Stimulated activated CD4-positive, alpha-beta T cell treated with anti-CD3 and anti-CD28 coated beads, Interleukin-15, amount 100 ng/mL, for 1 hour (primary cell): ENCODE measurements at places on chromosomes 4 and X.

DNA sequence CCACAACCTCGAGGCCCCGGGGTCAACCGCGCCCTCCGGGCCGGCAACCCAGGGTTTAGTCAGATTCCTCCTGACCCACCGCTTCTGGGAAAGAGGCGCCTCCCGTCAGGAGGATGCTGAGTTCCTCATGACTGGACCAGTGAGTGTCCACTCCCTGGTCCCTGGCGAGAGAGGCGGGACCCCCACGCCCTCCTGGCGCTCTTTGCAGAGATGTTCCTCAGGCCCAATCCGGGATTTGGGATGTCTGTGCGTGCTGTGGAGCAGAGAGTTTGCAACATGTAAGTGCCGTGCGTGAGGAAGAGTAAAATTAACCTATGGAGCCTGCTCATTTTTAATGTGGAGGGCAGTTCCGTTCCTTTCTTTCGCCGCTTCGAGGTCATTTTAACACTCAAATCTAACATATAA, 824 bp upstream of the UGDH start:
- DNase-seq: no peak

DNA sequence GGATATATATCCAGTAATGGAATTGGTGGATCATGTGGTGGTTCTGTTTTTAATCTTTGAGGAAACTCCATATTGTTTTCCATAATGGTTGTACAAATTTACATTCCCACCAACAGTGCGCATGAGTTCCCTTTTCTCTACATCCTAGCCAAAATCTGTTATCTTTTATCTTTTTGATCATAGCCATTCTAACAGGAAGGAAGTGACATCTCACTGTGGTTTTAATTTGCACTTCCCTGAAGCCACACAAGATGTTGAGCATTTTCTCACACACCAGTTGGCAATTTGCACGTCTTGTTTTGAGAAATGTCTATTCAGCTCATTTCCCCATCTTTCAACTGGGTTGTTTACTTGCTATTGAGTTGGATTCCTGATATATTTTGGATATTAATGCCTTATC, 194.9 kb downstream of the CBLL2 start:
- DNase-seq: no peak

DNA sequence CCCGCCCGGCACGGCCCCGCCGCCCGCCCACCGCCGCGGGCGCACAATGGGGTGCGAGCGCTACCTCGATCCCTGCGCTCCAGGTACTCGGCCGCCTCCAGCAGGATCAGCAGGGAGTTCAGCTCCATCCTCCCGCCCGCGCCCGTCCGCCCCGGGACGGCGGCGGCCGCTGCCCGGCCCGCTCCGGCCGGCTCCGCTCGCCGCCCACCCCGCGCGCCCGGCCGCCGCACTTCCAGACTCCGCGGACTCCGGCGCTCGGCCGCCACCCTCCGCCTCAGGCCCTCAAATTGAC, at the start of gene MXD4:
Gene MXD4 (minus strand): TSS at position 257 of the 292 bp plus-strand sequence. CDS start 129 bp downstream, at position 128.
- no peak for DNase-seq

DNA sequence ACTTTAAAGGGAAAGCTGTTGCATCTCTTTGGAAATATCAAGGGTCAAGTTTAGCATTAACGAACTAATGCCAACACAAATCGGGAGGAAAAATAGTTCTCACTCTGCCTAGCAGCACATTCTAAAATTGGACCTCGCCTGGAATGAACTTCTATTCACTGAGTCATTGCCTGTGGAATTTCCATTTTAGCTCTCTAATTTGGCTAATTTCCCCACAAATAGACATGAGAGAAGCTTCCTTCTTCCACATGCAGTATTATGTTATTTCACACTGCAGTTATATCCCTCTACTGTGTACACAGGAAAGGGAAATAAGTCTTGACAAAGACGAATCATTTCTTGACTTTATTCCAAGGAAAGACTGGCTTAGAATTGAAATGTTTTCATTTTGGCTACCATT, 9.3 kb downstream of the ZXDA start:
- DNase-seq: no peak

GRCh38 chr4:86247906-86248305, 111.9 kb downstream of the MAPK10 start:
- no peak for DNase-seq

DNA sequence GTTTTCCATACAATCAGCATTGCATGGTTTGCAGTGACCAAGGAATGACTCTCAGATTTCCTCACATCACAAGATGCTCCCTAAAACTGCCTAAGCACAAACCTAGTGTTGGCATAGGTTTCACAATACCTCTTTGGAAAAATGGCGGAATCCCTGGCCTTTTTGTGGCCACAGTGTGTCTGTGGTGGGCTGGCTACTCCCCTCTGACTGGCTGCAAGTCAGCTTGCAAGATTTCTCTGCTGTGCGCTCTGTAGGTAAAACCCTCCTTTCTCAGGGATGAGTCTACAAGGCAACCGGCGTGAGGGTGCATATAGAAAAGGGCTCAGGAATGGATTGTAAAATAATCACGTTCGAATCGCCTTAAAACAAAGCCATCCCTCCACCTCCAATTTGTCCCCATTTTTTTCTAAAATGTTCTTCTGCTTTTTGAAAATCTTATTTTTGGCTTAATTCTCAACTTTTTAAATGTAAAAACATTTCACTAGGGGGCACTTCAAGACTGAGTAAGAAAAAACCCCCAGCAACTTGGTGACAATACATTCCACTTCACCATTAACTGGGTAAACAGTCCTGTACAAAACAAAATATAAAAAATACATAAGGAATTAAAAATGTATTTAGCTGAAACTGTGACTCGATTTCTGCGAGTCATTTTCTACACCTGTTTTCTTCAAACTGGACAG, 235.6 kb downstream of the STIM2 start:
- DNase-seq: no peak

GRCh38 chr4:116387937-116388474, 697.4 kb downstream of the TRAM1L1 start:
- no peak for DNase-seq

GRCh38 chr4:31660916-31661315, 940.7 kb downstream of the PCDH7 start:
- no peak for DNase-seq

DNA sequence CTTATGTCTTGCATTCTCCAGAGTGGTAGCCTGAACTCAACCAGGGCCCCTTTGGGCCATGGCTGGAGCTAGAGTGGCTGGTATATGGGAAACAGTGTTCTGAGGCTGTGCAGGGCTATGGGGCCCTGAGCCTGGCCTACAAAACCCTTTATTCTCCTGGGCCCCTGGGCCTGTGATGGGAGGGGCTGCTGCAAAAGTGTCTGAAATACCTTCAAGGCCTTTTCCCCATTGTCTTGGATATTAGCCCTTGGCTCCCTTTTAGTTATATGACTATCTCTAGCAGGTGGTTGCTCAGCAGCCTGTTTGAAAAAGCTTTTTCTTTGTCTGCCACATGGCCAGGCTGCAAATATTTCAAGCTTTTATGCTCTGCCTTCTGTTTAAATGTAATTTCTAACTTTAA, 22.5 kb downstream of the APOOL start:
- no peak for DNase-seq

- DNase-seq: no peak
Measured at GRCh38 chr4:156596026-156596425, 375.6 kb downstream of the PDGFC start.

- no peak for DNase-seq
Measured at GRCh38 chr4:57184378-57185029, 74.3 kb upstream of the IGFBP7 start.

DNA sequence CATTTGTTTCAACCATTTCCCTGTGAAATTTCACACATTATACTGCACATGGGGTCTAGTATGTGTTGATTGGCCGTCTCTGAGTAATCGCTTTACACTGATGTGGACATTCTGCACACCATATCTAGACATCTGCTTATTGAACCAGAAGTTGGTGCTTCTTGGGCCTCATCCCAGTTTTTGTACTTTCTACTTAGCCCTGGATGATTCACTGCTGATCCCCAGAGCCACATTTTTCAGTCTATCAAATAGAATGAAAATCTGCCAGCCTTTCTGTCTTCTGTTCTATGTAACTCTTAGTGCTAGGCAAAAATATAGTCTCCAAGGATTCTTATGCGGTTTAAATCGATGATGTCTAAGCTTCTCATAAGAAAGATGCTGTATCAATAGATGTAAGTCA, 40.5 kb upstream of the RELL1 start:
- DNase-seq: no peak

- DNase-seq: no peak
Measured at GRCh38 chrX:154802947-154803346, 2.3 kb downstream of the MPP1 start.

GRCh38 chr4:165312506-165312905, 15.0 kb upstream of the MSMO1 start:
- no peak for DNase-seq

- no peak for DNase-seq
Measured at GRCh38 chrX:17584248-17584681, 153.0 kb upstream of the SCML1 start.

DNA sequence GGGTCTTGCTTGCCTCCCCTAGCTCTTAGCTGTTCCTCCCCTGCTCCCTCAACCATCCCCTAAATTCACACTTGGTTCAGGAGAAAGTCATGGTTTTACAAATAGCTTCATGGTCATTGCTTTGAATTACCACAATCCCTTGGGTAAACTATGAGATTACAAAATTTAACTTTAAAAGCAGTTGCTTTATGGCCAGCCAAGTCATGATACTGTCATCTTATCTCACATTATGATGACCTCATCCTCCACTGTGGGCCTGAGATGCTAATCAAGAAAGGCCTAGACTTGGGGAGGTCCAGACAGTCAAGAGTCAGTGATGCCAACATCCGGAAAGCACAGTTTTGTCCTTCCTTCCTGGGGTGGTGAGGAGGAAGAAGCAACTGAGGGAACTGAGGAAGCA, 10.5 kb upstream of the FGF16 start:
- DNase-seq: no peak

DNA sequence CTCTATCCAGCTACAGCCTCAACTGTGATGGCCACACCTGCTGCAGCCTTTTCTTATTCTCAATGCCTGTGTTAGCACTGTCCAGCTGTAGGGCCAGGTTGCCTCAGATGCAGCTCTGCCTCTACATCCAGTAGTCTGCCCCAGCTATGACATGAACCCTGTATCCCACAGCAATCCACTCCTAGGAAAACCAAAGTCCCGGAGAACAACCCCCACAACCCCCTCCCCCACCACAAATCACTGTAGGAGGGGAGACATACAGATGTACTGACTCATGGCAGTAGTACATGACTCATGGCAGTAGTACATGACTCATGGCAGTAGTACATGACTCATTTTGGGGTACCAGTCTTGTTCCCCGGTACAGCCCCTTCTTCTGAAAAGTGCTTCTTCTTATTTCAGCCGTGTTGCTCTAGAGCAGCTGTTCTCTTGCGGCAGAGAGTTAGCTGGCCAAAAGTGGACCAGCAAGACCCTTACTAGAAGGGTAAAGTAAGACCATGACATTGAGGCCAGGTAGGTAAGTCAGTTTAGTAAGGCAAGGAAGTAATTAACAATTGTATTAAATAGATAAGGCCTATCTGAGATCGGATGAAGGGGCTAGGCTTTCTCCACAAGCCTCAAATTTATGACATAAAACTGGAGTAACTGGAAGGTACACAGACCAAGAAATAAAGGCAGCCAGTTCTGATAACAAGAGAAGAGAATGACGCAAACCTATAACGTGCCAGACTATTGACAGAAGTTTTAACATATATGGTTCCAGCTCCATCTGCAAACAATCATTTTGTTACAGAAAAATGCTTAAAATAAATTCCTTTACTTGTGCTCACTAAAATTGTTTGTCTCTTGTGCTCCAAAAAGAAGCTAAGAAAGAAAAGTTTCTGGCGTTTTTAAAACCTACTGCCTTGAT, 221.4 kb downstream of the TACR3 start:
- DNase-seq: no peak

- DNase-seq: no peak
Measured at GRCh38 chr4:95499291-95499696, 49.5 kb downstream of the UNC5C start.

- DNase-seq: no peak
Measured at GRCh38 chr4:177008071-177008835, 215.5 kb upstream of the VEGFC start.

GRCh38 chrX:78997870-78998558, 52.8 kb downstream of the P2RY10 start:
- DNase-seq: no peak

DNA sequence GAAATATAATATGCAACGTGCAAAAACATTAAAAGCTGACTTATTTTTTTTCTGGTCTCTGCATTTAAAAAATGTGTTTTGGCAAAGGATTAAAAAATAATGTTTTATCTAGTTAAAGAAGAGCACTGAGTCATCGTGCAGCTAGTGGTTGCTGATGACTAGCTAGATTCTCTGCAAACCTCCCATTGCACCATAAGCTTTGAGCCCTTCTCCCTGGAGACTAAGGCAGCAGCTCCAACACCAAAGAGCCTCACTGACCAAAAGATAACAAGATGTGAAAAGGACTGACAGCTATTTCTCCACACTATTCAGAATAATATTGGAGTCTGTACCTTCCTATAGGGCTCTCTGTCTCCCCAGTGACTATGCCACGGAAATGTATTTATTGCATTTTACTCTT, 424.3 kb downstream of the SLITRK2 start:
- no peak for DNase-seq

GRCh38 chr4:57504797-57505530, 394.8 kb upstream of the IGFBP7 start:
- DNase-seq: no peak

DNA sequence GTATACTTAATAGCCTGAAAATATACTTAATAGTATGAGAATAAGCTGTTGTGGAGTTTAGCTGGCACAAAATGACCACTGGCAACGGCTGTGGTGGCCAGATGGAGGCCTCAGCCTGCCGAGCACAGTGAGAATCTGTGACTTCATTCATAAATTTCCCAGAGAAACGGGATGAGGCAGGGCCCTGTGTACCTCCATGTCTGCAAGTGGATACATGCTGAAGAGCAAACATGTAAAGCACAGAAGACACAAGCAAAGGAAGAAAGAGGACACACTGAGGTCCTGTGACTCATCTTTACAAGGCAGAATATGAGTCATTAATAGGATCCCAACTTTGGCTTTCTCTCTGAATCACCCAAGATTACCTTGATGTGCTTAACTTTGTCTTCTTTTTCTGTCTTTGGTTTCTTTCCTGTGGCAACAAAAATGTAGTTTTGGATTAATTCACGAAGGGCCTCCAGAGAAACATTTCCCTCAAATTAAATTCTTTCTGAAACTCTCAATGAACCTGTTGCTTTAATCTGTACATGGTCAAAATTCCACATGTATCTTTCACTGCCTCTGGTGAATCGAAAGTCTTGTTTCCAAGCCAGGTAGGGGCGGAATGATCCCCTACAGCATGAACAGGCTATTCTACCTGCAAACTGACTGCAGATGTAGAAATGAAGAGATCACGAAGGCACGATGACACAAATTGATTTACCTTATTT, 56.4 kb downstream of the IRF2 start:
- DNase-seq: no peak

- no peak for DNase-seq
Measured at GRCh38 chrX:111811831-111812230, 64.2 kb upstream of the TRPC5OS start.
